SJSA1 (cell line): ENCODE measurements at places on chromosomes 4 and X. TPM values are rescaled to one million over a fixed set of nuclear protein-coding genes. Genes with fewer than 3 reads are reported as not detected.

DNA sequence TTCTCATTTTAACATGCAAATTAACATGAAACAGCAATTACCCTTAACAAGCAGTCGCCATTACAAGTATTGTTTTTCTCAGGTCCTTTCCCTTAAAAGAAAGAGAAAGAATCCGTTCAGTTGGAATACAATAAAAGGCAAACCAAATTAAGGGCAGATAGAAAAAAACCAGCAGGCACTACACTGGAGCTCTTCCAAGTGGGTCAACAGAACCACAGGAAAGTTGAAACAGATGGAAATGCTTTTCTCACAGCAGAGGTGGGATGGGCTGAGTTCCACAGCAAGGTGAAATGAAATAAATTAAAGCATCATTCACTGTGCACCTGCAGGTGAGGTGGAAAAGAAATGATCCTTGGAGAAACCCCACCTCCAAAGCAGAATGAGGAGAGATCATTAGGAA lies 102.6 kb downstream of the APBB2 start:
- DNase-seq: no peak

LUZP4 gene
- total RNA-seq: not detected in 2 replicates

GRCh38 chrX:118660085-118660484 lies 67.3 kb upstream of the IL13RA1 start:
- DNase-seq: no peak

DNA sequence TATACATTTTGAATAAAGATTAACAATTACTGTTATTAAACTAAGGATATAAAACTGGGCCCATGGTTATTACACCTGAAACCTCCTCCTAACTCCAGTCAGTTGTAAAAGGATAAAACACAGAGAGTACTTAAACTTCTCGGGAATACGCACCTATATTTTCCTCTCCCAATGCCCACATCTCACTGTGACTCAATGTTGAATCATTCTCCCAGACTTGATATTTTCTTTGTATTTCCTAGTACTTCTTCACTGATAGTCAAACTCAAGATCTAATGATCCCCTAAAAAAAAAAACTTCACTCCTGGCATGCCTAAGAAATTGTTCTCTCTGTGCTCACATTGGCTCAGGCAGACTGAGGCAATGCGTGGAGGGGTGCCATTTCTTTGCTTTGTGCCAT lies 212.5 kb upstream of the DKK2 start:
- DNase-seq: no peak

DNA sequence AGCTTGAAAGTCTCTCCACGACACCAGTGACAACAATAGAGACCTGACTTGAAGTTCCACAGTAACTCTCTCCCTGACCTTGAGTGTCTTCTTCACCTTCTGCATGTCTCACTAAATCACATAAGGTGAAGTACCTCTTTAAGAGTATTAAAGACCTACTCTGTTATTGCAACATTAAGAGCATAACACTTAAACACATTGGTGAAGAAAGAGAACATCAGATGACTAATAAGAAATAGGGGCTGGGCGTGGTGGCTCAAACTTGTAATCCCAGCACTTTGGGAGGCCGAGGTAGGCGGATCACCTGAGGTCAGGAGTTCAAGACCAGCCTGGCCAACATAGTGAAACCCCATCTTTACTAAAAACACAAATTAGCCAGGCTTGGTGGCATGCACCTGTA lies 33.9 kb upstream of the MAPK10 start:
- no peak for DNase-seq

- DNase-seq: no peak
These were observed 1008.5 kb upstream of the LCORL start for GRCh38 chr4:19030048-19030447.

GRCh38 chr4:40840985-40841571 lies 91.3 kb downstream of the NSUN7 start:
- peak; percentile 70 for DNase-seq

DNA sequence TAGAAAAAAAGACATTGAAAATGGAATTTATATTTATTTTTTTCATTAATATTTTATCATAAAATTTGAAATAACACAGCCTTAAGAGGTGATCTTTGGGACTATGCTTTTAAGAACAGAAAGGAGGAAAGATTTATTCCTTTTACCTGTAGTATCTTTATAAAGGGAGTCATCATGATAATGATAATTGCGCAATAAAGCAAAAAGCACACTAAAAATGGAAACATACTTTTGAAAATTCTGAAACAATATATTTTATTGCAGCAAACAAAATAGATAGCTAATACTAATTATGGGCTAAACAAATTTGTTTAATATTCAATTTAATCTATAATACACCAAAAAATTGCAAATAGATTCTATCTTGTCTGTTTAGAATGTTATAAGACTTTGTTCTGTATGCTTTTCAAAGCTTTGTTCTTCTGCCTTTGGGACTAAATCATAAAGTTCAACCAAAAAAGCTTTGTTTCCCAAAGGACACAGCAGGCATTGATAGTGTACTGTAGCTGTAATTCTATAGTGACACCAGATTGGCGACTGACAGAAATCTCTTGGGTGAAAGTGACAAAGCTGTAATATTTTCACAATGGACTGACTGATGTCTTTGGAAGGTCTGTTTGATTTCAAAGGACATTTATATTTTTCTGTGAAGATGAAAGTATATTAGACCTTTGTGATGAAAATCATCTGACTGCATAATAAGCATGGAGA lies 2156.6 kb upstream of the TENM3 start:
- no peak for DNase-seq

- no peak for DNase-seq
These were observed 480.3 kb upstream of the GRIA3 start for GRCh38 chrX:122703762-122704161.

DNA sequence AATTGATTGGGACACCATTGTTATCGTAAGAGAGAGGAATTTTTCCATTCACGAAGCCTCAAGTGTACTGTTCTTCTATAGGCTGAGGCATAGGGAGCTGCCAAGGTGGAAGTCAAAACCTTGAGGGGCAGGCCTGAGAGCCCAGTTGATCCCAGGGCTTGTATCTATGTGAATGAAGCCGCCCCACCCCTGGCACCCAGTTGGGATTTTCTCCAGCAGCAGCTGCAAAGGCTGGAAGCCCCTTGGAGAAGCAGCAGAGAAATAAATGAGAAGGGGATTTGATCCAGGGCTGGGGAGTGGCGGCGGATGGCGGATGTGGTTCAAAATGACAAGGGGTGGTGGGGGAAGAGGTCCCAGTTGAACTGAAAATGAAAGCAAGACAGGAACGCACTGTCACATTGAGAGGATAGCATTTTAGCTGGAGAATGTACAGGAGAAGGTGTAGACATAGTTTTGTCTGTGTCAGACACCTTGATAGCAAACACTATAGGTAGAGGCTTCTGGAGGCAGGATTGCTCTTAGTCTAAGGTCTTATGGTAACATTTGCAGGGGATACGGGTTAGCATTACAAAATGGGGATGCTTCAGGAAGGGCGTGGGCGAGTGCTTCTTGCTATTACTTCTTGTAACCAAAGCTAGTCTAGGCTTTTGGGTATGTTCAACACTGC lies 32.6 kb downstream of the DOCK11 start:
- no peak for DNase-seq

GRCh38 chr4:84324303-84325245 lies 174.5 kb downstream of the NKX6-1 start:
- no peak for DNase-seq

GRCh38 chr4:31187979-31188378 lies 467.8 kb downstream of the PCDH7 start:
- no peak for DNase-seq

DNA sequence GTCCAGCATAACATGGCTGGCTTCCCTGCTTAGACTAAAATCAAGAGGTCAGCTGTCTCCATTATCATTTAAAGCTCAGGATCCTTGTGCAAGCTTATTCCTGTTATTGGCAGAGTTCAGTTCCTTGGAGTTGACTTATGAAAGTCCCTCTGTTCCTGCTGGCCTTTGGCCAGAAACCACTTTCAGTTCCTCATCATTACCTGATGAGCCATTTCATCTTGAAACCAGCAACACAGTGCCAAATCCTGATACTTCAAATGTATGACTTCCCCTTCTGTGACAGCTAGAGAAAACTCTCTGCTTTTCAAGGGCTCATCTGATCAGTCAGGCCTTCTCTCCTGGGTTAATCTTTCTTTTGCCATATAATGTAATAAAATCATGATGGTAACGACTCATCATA lies 110.6 kb upstream of the FSTL5 start:
- DNase-seq: no peak

METAP1 gene
- 56.5 and 73.1 TPM in 2 replicates for total RNA-seq

STARD8 gene
- 2.3 and 2.4 TPM in 2 replicates for total RNA-seq

DNA sequence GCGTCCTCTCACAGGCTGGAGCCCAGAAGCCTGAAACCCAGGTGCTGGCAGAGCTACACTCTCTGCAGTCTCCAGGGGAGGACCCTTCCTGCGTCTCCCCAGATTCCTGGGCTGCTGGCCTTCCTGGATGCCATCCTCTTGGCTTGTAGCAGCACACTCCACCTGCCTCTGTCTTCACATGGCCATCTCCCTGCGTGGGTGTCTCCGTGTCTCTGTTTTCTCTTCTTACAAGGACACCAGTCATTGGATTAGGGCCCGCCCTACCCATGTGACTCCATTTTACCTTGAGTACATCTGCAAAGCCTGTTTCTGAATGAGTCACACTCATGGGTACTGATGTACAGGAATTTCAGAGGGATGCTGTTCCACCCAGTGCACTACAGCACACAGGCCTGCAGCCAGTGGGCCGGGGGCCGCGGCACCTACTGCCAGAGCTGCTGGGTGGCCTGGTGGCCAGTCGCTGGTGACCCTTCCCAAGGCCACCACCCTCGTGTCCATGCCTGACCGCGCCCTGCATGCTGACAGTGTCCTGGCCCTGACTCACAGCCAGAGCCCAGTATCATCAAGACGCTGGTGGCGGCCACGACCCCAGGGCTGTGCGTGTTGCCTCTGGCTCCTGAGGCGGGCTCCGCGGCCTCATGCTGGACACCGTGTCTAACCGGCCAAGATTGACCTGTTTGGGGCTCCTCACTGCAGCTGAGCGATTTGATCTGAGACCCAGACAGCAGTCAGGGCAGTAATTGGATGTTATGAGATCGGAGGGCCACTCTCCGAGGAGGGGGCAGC lies 63.6 kb upstream of the NKX1-1 start:
- DNase-seq: no peak

CSN3 gene
- total RNA-seq: not detected in 2 replicates

GRCh38 chrX:23799469-23800065 lies 16.6 kb downstream of the SAT1 start:
- DNase-seq: no peak

DNA sequence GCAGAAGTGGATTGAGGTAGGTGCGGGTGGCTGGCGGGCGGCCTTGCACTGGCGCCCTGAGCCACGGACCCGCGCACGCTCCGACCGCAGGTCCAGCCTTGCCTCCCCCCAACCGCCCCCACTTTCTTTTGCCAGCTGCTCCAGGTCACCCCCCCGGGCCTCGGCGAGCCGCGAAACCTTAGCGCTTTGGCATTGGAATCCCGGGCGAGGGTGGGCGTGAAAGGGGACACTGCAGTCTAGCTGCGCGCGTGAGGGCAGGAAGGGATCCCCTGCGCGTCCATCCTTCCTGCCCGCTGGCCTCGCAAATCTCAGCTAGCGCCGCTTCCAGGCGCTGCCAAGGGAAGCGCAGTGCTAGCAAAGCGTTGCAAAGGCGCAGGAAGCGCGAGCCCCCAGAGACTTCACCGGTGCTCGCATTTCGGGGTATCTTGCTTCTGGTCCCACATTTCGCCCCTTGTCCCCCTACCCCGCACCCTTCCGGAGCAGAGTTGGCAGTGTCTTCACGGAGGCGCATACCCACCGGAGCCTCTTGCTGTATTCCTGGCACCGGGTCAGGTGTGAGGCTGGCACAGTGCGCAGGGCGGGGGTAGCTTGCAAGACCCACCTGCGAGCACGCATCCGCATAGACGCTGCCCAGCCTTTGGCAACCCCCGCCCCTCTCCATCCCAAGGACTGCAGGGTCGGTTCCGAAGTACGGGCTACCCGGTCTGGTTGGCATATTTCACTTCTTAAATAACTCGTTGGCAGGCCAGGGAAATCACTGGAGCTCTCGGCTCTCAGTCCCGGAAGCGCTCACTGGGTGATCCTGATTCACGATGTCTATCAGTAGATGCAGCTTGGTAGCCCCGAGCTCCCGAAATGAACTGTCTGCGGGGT lies 104.4 kb downstream of the UCHL1 start:
- DNase-seq: peak; percentile 53

GRCh38 chr4:8009097-8009496 lies 69.4 kb upstream of the AFAP1 start:
- no peak for DNase-seq

ZCCHC18 gene
- 1.2 and 1.6 TPM in 2 replicates for total RNA-seq

DNA sequence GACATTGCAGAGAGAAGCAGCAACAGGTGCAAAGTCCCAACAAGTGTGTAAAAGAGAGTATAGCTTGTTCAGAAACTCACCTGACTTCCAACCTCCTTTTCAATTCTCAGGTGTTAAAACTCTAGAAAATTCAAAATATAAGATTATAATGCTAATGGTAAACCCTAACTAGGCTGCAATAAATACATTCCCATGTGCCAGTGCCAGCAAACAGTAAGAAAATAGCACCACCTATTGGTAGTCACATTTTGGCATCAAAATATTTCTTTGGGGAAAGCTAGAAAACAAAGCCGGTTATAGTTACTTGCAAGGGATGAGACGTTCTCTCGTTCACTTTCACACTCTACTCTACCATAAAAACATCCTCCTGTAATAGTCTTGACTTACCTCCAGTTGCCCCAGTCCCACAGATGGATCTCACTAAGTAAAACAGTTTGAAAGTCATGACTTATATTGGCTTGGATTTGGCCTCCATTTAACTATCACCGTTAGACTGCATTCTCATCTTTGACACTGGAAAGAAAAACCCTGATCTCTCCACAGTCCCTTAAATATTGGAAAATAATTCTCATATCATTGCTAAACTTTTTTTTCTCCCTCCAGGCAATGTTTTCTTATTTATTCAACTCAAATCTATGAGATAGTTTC lies 9.6 kb downstream of the BMP3 start:
- DNase-seq: peak; percentile 27

ETFDH gene
- 17.6 and 21.1 TPM in 2 replicates for total RNA-seq

DNA sequence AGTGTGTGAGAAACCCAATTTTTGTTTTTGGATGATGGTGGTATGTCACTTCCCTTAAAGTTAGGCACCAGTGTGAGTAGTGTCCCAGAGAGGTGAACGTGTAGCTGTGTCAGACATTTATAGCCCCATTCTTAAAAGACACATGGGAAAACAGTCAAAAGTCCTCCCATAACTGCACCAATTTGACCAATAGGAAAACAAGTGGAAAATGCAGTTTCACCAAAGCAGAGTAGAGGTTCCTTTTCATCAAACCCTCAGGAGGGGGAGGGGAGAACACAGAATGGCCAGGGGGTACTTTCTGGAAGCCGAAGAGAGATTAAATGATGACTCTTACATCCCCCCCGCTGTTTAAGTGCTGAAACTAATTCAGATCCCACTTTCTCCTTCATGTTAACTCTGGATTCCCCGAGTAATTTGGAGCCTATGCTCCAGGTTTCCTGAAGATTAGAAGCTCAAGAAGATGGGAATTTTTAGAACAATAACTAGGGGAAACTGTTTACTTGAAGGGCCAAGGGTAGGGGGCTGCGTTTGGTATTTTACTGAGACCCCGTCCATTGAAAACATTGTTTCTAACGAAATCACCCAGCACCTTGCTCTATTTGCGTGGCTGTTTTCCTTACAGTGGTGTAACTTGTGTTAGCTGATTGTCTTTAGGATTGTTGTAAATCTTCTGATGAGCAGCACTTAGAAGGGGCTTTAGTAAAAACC lies 2.1 kb upstream of the LEF1 start:
- DNase-seq: no peak

CXCL1 gene
- 0.38 and 2.3 TPM in 2 replicates for total RNA-seq
